Retina (tissue), 1 donor: ENCODE measurements at places on chromosomes 1 and 21.

DNA sequence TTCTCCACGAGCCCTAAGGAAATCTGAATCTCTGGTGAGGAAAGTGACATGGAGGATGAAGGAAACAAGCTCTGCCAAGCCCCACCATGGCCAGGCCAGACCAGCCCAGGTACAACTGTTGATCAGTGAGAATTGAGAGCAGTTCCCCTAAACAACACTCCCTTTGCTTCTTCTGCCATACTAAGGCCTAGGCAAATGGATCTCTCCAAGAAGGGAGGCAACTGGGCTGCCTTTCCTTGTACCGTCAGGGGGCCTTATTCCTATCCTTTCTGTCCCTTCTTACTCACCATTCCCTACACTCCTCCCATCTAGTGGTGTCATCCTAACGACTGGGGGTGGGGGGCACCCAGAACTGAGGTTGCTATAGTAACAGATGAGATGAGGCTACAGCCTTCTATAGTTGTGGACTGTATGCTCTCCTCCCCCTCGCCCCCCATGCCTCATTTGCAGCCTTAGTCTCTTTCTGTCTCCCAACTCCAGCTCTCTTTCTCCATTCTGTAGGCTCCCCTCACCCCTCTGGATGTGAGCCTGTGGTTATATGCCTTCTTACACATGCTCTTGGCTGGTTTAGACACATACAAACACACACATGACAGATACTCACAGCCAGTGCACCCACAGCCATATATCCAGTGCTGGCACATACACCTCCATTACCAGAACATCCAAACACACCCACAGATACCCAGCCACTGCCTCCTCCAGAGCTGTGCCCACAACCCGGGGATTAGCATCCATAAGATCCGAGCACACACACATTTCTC, 3.6 kb downstream of the PEA15 start:
- no peak for DNase-seq

DNA sequence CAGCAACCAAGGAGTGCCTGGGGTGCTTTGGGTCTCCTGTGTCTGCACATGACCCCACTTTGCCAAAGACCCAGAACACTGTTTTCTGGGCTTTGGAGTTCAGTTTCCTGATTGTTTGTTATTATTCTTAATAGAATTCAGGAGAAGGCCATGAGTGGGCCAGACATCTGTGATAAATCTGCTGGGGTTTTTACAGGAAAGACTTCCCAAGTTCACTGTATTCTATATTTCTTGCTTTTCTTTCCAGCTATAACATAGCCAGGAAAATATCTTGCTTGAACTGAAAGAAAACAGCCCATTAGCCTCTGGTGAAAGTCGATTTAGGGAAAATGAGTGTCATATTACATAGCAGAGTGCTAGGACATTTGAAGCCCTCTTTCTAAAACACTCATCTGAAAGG, 345.1 kb upstream of the USP24 start:
- DNase-seq: no peak

- DNase-seq: no peak
These were observed 54.9 kb downstream of the LTN1 start for GRCh38 chr21:28937737-28938136.

- DNase-seq: no peak
These were observed 24.2 kb upstream of the CD34 start for GRCh38 chr1:207935166-207935583.

DNA sequence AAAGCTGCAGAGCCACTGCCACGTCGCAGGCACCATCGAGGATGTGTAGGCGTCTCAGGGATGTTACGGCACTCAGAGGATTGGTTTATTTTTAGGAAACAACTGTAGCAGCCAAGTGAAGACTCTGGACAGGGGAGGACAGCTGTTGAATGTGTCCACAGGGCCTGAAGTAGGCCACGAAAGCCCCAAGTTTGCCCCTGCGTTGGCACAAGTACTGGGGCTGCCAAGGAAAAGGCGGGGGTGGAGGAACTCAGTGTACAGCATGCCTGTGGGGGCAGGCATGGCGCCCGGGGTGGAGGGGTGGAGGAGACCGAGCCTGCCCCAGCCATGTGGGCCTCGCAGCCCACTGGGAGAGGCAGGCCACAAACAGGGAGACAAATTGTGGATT, 89.7 kb downstream of the ADARB1 start:
- no peak for DNase-seq

- no peak for DNase-seq
These were observed 154.3 kb downstream of the GLUL start for GRCh38 chr1:182237329-182237728.

GRCh38 chr1:85019994-85020393, 23.1 kb upstream of the MCOLN2 start:
- no peak for DNase-seq

GRCh38 chr1:108949044-108949443, 14.2 kb downstream of the CLCC1 start:
- no peak for DNase-seq

DNA sequence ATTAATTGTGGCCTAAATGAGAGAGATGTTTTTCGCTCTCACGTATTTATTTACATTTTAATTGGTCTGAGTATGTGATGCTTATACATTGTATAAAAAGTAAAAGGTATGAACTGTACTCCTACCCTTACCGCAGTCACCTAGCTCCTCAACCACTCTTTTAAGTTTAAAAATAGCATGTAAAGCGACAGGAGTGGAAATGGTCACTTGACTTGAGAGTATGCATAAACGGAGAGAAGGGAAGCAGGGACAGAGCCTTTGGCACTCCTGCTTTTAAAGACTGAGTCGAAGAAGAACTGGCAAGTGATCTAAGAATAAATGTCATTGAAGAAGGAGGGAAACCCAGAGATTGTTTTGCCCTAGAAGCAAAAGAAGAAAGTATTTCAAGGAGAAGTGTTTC, 11.5 kb upstream of the DDX59 start:
- no peak for DNase-seq

DNA sequence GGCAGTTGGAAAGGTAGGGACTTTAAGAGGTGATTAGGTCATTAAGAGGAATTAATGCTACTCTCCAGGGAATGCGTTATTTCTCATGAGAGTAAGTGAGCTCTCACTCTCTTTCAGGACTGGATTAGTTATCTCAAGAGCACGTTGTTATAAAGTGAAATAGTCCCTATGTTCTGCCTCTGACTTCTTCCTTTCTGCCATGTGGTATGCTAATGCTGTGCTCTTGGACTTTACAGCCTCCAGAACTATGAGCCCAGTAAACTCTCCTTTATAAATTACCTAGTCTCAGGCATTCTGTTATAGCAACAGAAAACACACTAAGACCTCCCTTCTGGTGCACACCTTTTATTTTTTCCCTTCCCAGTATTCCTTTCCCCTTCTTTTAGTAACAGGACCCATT, 187.8 kb downstream of the NR5A2 start:
- no peak for DNase-seq

- peak; percentile 32 for DNase-seq
These were observed 108.9 kb downstream of the CAPN8 start for GRCh38 chr1:223556414-223557129.

- no peak for DNase-seq
These were observed 1.3 kb upstream of the LAPTM5 start for GRCh38 chr1:30758785-30759380.

DNA sequence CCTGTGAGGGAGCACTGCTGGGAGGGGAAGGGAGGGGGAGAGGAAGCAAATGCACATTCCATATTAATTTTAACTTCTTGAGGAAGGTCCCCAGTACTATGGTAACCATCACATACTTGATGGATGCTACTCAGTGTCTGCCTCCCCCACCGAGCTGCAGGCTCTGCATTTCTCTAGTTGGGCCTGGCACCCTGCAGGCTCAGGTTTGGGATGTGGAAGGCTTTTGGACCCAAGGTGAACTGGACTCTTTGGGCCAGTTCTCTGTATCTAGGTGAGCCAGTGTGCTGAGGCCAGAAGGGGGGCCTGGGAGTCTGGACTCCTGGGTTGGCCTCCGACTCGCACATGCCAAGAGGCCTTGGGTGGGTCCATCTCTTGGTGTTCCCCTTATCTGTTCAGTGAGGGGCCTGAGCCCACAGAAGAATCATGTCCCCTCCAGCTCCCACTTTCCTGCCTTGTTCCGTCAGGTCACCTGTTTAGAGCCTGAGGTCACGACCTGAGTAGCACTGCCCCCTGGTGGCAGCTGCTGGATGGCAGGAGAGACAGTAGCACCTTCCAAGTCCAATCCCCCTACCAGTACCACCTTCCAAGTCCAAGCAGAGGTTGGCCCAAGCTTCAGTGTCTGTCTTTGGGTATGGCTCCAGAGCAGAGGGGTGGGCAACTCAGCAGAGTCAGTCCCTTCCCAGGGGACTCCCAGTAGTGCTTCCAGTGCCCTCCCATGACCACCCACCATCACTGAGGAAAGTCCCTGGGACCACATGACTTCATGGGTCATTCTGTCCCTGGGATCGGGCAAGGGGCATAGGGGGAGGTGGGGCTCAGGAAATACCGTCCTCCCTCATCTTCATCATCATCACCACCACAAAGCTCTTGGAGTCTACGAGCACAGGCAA, 241.8 kb downstream of the TRABD2B start:
- DNase-seq: no peak

DNA sequence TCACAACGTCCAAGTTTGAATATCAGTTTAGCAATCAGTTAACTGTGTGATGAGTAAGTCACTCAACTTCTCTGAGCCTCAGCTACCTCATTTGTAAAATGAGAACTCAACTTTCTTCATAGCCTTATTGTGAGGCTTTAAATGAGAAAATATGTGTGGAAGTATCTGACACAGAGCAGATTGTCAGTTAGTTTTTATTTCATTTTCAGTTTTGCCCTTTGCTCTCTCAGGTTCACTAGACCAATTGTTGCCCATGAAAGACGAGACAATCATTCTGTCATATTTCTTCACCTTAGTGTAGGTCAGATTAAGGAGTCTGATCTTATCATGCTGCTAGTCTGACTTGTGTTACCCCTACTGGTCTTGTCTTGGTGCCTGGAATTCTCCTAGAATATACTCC, 232.8 kb upstream of the PTBP2 start:
- DNase-seq: no peak

DNA sequence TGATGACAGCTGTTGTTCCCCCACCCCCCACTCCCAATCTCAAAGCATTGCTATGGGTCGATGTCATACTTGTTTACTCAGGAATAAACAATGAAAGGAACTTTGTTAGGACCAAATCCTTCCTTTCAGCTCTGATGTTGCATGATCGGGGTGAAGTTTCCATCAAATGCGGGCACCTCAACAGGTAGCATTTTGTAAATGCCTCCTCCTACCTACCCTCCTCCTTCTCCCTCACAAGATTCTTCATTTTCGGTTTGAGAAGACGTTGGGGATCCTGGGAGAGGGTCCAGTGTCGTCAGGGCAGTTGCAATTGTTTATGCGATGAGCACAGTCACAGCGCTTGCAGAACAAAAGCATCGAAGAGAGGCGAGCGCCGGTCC, 758 bp upstream of the HUNK start:
- no peak for DNase-seq

DNA sequence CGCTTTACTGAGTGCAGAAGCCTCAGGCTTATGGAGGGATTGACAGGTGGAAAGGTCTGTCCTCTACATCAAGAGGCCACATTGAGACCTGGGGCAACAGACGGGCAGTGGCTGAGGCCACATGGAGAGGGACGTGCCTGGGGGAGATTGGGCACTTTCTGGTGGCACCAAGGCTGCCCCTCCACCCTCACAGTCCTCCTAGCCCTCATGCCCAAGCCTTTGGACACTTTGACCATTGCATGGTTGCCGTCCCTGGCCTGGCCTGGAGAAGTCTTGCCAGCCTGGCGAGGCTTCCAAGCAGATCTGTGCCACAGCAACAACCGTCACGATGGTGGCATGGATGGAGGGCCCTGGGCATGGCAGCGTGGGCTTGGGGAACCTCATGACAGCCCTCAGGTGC, 192.1 kb upstream of the VAMP3 start:
- no peak for DNase-seq

GRCh38 chr1:183480971-183481441, 8.7 kb downstream of the SMG7 start:
- DNase-seq: no peak

GRCh38 chr1:157497987-157498735, 54.2 kb downstream of the FCRL5 start:
- no peak for DNase-seq
